Mesenteric fat pad (tissue), 1 donor: ENCODE measurements at places on chromosomes 7 and 10.

DNA sequence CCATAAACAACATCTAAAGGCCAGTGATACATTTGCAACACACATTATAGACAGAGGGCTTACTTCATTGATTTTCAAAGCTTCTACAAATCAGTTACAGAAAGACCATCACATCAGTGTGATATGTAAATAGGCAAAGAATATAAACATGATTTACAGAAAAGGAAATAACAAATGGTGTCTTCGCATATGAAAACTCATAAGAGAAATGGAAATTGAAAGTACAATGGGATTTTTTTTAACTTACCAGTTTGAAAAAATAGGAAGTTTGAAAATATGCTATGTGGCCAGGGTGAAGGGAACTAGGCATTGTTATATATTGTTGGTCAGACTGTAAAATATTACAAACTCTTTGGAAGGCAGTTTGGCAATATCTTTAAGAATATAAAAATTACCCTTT, 27.3 kb downstream of the SEC23IP start:
- no peak for DNase-seq

GRCh38 chr7:108367946-108368345, 88.3 kb downstream of the NRCAM start:
- DNase-seq, result no peak

DNA sequence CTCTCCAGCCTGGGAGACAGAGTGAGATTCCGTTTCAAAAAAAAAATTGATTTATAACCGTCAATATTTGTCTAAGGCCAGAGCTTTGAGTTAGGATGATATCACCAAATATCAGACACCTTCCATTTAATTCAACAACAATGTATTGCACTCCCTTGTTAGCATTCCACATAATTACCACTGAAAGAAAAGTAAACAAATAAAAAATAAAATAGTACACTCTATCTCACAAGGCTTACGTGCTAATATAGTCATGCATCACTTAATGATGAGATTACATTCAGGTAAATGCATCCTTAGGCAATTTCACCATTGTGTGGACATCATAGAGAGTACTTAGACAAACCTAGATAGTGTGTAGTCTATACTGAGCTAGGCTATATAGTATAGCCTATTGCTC, 127.6 kb upstream of the RHOBTB1 start:
- no peak for DNase-seq

DNA sequence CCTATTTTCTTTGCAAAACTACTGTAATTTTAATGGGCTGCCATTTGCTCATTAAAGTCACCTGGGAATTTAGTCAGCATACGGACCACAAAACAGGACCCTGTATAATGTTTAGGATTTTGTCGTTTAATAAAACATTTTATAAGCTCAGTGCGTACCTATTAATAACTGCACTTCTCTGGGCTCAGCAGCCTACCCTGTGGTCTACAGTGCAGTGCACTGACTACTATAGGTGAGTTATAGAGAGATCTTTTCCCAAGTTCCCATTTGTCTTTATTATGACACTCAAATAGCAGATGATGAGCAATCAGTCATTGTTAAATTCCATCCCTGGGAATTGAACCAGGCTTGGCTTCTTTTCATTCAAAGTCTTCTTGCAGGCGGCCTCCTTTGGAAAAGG, 433.4 kb upstream of the NFE2L3 start:
- DNase-seq, result no peak

DNA sequence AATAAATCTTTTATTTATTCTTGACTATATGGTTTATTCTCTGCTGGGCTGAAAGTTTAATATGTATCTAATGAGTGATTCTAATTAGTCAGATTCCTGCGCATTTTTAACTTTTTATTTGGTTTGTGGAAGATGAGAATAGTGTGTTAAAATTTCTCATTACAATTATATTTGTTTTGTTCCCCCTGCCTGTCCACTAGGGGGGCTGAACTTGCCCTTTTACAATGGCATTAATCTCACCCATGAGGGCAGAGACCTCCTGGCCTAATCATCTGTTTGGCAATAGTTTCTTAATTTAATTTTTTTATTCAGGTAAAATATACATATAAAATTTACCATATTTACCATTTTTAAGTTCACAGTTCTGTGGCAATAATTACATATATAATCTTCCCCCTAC, 278.5 kb upstream of the NPY start:
- DNase-seq, result no peak

DNA sequence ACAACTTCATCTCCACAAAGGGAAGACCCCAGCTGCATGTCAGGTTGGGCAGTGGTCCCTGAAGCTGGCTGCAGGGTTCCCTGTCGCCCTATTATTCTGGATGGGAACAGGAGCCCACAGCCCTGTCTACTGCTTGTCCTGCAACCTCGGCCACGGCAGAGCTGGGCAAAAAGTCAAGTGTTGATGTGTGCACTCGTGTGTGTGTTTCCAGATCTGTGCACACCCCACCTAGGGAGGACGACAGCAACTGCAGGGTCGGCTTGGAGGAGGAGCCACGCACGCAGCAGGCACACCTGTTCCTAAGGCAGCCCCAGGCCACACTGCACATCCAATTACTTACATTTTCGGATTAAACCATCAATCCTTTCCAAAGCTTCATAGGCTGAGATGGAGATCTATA, 23.6 kb downstream of the PITRM1 start:
- no peak for DNase-seq

- no peak for DNase-seq
Measured at GRCh38 chr7:137969828-137970227, 32.1 kb downstream of the CREB3L2 start.

DNA sequence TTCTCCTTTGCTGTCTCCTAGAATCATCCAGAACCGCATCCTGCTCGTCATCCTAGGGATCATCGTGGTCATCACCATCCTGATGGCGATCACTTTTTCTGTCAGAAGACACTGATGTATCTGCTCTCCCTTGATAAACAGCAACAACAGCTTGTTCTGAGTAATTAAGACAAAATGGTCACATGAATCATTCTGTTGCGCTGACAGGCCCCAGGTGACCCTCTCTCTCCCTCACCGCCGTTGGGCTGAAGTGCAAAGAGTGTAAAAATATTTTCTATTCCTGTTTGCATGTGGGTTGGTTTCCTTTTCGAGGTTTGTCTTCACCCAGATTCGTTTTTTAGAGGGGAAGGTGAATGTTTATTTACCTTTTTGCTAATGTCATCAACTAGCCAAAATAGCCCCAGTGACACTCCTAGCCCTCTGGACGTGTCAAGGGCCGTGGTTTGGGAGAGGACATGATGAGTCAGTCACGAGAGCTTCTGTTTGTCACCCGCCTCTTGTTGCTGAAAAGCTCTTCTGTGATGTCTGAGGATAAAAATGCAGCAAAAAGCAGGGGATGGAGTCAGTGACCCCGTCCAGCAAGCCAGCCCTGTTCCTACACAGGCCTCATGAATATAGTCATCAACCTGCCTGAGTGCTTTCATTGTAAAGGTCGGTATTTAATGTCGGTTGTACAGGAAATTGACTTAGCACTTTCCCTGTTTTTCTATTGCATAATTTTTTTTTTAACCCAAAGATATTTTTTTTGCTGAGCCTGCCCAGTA, 134.6 kb upstream of the TCF7L2 start:
- DNase-seq, result no peak

GRCh38 chr10:116109481-116109880, 163.5 kb downstream of the GFRA1 start:
- peak; percentile 79 for DNase-seq

GRCh38 chr7:141700848-141701371, 1.1 kb downstream of the DENND11 start:
- DNase-seq, result no peak

DNA sequence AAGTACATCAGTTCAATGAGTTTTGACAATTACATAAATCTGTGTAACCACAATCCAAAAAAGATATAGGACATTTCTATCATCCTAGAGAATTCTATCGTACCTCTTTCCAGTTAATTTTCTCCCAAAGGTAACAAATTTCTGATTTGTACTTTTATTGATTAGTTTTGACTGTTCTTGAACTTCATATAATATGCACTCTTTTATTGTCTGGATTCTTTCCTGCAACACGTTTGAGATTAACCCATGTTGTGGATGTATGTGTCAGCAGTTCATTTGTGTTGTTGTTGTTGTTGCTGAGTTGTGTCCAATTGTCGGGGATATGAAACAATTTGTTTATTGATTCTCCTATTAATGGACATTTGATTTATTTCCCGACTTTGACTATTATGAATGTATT, 145.9 kb upstream of the WDR11 start:
- DNase-seq, result no peak

DNA sequence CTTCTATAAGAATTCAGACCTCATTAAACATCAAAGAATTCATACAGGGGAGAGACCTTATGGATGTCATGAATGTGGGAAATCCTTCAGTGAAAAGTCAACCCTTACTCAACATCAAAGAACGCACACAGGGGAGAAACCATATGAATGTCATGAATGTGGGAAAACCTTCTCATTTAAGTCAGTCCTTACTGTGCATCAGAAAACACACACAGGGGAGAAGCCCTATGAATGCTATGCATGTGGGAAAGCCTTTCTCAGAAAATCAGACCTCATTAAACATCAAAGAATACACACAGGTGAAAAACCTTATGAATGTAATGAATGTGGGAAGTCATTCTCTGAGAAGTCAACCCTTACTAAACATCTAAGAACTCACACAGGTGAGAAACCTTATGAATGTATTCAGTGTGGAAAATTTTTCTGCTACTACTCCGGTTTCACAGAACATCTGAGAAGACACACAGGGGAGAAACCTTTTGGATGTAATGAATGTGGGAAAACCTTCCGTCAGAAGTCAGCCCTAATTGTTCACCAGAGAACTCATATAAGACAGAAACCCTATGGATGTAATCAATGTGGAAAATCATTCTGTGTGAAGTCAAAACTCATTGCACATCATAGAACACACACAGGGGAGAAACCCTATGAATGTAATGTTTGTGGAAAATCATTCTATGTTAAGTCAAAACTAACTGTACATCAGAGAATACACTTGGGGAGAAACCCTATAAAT, 24.1 kb downstream of the ZNF37A start:
- DNase-seq, result no peak

GRCh38 chr7:83610649-83611304, 38.2 kb downstream of the SEMA3E start:
- no peak for DNase-seq

GRCh38 chr7:47318395-47319182, 263.3 kb downstream of the TNS3 start:
- no peak for DNase-seq

DNA sequence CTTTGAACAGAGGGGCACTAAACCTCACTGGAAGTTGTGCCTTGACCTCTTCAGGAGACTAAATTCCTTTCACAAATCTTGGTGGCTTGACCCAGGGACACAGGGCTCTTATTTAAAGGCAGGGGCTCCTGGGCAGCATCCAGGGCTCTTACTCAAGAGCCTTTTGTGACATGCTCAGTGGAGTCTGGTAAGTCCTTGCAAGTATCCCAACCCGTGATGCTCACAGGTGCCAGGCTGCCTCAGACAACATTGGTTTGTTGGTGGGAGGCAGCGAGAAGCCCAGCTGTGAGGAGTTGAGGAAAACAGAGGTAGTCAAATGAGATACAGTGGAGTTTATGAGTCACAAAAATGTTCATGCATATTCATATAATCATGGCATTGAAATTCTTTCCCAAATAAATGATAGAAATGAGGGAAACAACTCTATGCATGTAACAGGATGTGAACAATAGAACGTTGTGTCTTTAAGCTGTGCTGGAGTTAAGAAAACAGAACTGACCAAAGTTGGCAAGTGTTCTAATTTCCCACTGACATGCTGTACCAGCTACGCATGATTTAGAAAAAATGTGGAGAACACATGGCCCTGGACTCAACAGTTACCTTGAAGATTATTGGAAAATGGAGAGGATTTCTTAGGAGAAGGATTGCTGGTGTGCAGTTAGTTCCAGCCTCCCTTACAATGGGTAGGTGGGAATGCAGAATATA, 654.5 kb upstream of the COBL start:
- DNase-seq, result no peak

GRCh38 chr10:10794791-10795191, 222.9 kb upstream of the CELF2 start:
- no peak for DNase-seq

DNA sequence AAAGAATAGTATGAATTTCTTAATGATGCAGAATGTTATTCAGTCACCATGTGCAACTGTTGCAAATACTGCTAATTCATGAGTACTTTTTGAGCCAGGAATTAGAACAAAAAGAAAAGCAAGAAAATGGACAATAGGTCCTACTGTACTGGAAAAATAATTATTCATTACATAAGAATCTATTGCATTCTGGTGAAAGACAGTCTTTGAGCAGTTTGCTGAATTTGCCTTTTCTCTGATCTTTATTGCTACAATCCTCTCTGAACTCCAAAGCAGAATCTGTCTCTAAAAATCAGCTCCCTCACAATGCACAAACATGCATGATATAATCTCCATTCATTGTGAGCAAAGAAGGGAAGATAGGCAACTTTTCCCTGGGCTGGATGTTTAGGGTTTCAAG, 12.8 kb downstream of the IFIT2 start:
- no peak for DNase-seq

DNA sequence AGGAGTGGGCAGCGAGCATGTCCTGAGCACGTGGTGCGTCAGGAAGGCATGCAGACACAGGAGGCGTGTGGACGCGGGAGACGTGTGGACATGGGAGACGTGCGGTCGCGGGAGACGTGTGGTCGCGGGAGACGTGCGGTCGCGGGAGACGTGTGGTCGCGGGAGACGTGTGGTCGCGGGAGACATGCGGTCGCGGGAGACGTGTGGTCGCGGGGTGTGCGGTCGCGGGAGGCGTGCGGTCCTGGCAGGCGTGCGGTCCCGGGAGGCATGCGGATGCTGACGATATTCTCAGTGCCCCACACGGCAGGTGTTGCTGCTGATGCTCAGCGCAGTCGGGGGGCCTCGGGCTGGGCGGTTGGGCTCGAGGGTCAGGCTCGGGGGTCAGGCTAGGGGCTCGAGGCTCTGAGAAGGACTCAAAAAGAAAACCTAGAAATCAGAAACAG, 94.2 kb downstream of the NKX6-2 start:
- peak; percentile 85 for DNase-seq

GRCh38 chr7:158357106-158357897, 230.3 kb downstream of the PTPRN2 start:
- DNase-seq, result peak; percentile 86

GRCh38 chr10:44004913-44005787, 356.5 kb upstream of the ZNF32 start:
- DNase-seq, result no peak

- no peak for DNase-seq
Measured at GRCh38 chr7:14962778-14963177, 60.2 kb upstream of the DGKB start.

DNA sequence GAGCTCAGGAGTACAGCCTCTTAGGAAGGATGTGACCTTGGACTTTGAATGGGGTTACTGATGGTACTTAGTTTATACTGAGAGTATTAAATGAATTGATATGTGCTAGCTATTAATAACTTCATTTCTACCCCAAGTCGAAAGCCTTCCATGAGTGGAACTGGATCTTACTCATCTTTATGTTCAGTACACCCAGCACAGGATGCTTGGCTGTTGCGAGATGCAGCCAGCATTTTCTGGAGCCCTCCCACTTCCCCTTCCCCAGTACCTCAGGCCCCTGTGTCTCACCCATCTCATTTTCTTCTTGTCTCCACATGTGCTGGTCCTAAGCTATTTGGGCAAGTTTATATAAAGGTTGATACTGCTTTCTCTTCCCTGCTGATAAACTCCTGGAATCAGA, 7.2 kb downstream of the UPP1 start:
- DNase-seq, result no peak
